ENCODE measurements at places on chromosomes 1 and 21. TPM values are rescaled to one million over a fixed set of nuclear protein-coding genes. Genes with fewer than 3 reads are reported as not detected.

CYP4B1 gene
- total RNA-seq, result not detected

PCP4L1 gene
- total RNA-seq, result 0.18 TPM

MAP1LC3C gene
- not detected for total RNA-seq

CACNA1E gene
- total RNA-seq, result not detected

GRCh38 chr1:98336472-98337083 lies 324.9 kb upstream of the SNX7 start:
- H3K36me3 ChIP-seq, result no peaks in the 10 kb centered on the region
- no peak overlapping the region for H3K4me3 ChIP-seq
- H3K27ac ChIP-seq, result no peak overlapping the region
- H3K27me3 ChIP-seq, result peaks cover 2% of the 10 kb centered on the region
- no peak for DNase-seq

DNA sequence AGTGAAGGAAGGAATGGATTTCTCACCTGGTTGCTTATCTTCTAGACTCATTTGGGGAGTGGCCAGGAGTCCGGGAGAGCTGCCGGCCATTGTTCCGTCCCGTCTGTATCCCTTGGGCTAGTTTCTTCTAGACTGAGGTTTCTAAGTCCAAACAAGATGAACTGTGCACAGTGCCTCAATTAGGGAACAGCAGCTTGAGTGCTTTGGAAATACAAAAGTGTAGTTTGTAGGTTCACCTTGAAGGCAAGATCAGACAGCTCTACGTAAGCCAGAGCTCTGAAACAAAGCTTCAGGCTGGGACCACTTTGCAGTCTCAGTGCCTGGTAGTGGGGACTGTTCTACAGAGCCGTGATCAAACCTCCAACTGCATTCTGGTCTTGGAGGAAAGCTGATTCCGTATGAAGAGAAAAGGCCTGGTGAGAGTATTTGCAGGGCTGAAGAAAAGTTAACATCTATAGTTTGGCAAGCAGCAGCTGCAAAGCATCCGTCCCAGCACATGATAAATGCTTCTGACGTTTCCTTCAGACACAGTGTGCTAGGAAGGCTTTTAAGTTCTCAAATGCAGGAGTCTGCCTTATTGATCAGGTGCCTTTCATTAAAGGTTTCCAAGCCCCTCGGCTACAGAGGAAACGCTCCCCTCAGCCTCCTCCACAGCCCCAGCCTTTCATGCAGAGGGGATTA lies 432.8 kb downstream of the KIF26B start:
- no peak overlapping the region for H3K27ac ChIP-seq
- no peak overlapping the region for H3K4me3 ChIP-seq
- H3K36me3 ChIP-seq, result no peaks in the 10 kb centered on the region
- no peaks in the 10 kb centered on the region for H3K27me3 ChIP-seq

DNA sequence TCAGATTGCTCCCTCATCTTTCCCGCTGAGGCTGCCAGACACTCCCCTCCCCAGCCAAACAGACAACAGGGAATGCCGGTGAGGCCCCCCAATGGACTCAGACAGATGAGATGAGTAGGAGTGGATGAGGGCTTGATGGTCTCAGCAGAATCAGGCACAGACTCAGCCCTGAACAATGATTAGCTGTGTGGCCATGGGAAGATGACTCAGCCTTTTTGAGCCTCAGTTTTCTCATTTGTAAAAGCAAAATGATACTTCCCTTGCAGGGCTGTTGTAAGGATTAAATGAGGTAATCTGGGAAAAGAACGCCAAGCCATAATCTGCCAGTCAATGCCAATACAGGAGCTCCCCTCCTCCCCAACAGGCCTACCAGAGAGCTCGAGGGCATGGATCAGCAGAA lies 12.4 kb downstream of the C1orf198 start:
- H3K4me1 ChIP-seq, result no peaks in the 10 kb centered on the region
- DNase-seq, result no peak
- H3K4me3 ChIP-seq, result no peak overlapping the region
- H3K27ac ChIP-seq, result no peak overlapping the region
- peaks cover 15% of the 10 kb centered on the region for H3K36me3 ChIP-seq
- no peaks in the 10 kb centered on the region for H3K27me3 ChIP-seq

DNA sequence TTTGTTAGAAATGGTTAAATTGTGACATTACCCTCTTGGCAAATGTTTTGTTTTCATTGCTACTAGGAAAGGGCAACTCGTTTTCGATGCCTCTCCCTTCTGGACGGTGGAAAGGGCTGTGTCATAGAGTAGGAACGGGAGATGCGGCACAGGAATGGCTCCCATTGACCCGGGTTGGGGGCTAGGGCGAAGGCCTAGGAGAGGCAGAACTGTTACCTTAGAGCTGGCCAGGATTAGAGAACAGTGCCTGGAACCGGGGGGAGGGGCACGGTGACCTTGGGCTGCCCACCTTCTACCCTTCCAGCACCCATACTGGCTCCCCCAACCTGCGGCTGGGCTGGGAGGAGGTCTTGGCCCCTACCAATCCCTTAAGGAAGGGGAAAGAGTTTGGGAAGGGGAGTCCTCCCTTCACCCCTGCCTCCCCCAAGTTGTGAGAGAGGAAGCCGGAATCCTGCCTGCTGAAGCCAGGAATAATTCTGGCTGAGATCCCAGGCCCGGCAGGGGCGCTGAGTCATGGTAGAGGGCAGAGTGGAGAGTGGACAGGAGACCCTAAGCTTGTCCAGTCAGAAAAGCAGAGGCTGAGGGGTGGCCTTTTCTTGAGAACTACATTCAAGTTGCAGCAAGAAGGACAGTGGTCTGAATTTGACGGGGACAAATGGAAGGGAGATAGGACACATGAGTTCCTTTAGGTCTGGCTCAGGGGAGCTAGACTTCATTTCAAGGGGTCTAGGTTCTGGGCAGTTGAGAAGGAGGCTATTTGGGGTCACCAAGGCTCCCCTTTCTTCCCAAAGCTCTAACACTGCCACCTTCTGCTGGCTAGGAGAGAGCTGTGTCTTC lies 8.2 kb downstream of the LMNA start:
- H3K4me1 ChIP-seq, result peaks cover 60% of the 10 kb centered on the region

GRCh38 chr1:111971396-111971795 lies 18.1 kb downstream of the KCND3 start:
- DNase-seq, result no peak
- no peak overlapping the region for H3K4me3 ChIP-seq
- no peaks in the 10 kb centered on the region for H3K36me3 ChIP-seq
- H3K4me1 ChIP-seq, result no peaks in the 10 kb centered on the region

- no peak overlapping the region for H3K4me3 ChIP-seq
- H3K27me3 ChIP-seq, result no peaks in the 10 kb centered on the region
- H3K4me1 ChIP-seq, result peaks cover 8% of the 10 kb centered on the region
- no peaks in the 10 kb centered on the region for H3K36me3 ChIP-seq
These were observed 17.9 kb upstream of the ZNF281 start for GRCh38 chr1:200427744-200428143.

- H3K27ac ChIP-seq, result no peak overlapping the region
- H3K4me1 ChIP-seq, result no peaks in the 10 kb centered on the region
- no peak for DNase-seq
- H3K27me3 ChIP-seq, result no peaks in the 10 kb centered on the region
These were observed 113.8 kb downstream of the RHOU start for GRCh38 chr1:228849011-228849541.

DNA sequence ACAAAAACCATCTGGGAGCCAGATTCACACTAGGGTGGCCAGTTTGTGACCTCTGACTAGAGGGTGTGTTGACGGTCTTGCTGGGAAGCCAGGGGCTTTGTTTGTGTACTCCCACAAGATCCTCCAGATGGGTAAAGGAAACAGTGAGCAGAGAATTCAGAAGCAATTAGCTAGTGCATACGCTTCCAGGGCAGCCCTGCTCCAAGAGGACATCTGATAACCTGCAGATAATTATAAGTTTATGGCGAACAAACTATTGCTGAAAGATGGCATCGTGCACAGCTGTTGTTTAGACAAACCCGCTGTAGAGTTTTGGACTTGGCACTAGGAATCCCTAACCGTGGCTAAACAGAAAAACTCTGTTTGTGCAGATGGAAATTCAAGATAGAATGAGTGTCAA lies 326.4 kb downstream of the TGFB2 start:
- H3K27me3 ChIP-seq, result no peaks in the 10 kb centered on the region
- H3K4me1 ChIP-seq, result no peaks in the 10 kb centered on the region
- H3K27ac ChIP-seq, result no peak overlapping the region
- no peak for DNase-seq

DNA sequence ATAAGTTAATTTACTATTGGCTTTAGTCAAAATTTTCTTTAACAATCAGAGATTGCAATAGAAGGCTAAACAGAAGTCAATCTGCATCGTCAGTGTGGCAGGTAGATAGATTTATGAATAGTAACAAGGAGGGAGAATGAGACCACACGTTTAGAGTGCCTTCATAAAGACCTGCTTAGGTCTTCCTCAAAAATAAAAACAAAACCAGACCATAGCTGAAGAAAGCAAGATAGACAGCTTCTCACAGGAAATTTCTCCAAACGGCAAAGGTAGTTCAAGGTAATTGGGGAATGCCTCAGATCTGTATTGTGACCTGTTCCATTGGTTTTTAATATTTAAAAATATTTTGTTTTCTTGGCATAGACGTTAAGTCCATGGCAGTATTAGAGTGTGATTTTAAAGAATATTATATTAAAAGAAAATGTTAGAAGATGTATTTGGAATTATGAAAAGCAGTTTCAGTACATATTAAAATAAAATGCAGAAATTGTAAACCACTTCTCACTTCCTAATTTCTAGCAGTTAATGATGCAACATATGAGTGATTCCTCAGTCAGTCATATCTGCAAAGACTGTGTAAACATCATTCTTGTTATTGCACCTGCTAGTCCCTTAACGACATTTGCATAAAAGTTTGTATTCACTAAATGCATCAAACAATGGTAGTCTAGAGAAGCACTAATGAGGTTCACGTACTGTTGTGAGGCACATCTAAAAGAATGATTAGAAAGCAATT lies 278.0 kb downstream of the HLX start:
- no peak for DNase-seq
- H3K4me1 ChIP-seq, result no peaks in the 10 kb centered on the region
- H3K36me3 ChIP-seq, result no peaks in the 10 kb centered on the region
- no peak overlapping the region for H3K27ac ChIP-seq
- H3K27me3 ChIP-seq, result no peaks in the 10 kb centered on the region

GRCh38 chr1:16383888-16384287 lies 16.8 kb downstream of the SZRD1 start:
- no peak overlapping the region for H3K4me3 ChIP-seq
- H3K27me3 ChIP-seq, result no peaks in the 10 kb centered on the region
- H3K36me3 ChIP-seq, result peaks cover 21% of the 10 kb centered on the region
- DNase-seq, result no peak
- H3K4me1 ChIP-seq, result peaks cover 59% of the 10 kb centered on the region

GRCh38 chr21:40714536-40714935 lies 132.4 kb downstream of the DSCAM start:
- H3K27ac ChIP-seq, result no peak overlapping the region
- no peak overlapping the region for H3K4me3 ChIP-seq
- DNase-seq, result no peak
- no peaks in the 10 kb centered on the region for H3K4me1 ChIP-seq

- no peak overlapping the region for H3K4me3 ChIP-seq
- peak; percentile 36 for DNase-seq
- H3K27ac ChIP-seq, result no peak overlapping the region
- H3K4me1 ChIP-seq, result peaks cover 3% of the 10 kb centered on the region
- H3K36me3 ChIP-seq, result no peaks in the 10 kb centered on the region
These were observed 19.2 kb downstream of the SLC19A2 start for GRCh38 chr1:169466259-169467230.

DNA sequence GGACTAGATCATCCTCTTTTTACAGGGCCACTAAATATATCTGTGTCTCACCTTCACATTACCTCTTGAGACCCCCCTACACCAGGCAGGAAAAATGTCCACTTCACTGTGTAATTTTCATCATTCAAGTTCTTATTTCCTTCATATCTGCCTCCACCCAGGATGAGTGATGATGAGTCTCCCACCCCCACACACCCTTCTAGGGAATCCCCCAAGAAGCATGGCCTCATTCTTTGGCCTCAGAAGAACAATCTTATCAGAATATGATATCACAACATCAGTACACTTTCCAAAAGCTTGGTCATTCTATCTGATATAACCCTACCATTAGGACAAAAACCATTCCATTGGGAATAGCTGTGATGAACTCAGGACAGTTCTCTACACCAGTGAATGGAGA lies 170.3 kb upstream of the DUSP10 start:
- H3K27ac ChIP-seq, result peak overlapping the region; percentile 61
- H3K4me1 ChIP-seq, result peaks cover 18% of the 10 kb centered on the region
- peaks cover 4% of the 10 kb centered on the region for H3K27me3 ChIP-seq
- H3K36me3 ChIP-seq, result no peaks in the 10 kb centered on the region
- peak; percentile 67 for DNase-seq

- no peak for DNase-seq
- peaks cover 2% of the 10 kb centered on the region for H3K27me3 ChIP-seq
- no peak overlapping the region for H3K27ac ChIP-seq
- no peak overlapping the region for H3K4me3 ChIP-seq
These were observed 159.6 kb downstream of the NFIA start for GRCh38 chr1:61241973-61242381.

GRCh38 chr21:38596264-38597042 lies 98.2 kb upstream of the ERG start:
- H3K27me3 ChIP-seq, result peaks cover 3% of the 10 kb centered on the region
- H3K36me3 ChIP-seq, result no peaks in the 10 kb centered on the region
- no peak overlapping the region for H3K4me3 ChIP-seq
- H3K4me1 ChIP-seq, result peaks cover 3% of the 10 kb centered on the region
- DNase-seq, result no peak
- H3K27ac ChIP-seq, result no peak overlapping the region

DNA sequence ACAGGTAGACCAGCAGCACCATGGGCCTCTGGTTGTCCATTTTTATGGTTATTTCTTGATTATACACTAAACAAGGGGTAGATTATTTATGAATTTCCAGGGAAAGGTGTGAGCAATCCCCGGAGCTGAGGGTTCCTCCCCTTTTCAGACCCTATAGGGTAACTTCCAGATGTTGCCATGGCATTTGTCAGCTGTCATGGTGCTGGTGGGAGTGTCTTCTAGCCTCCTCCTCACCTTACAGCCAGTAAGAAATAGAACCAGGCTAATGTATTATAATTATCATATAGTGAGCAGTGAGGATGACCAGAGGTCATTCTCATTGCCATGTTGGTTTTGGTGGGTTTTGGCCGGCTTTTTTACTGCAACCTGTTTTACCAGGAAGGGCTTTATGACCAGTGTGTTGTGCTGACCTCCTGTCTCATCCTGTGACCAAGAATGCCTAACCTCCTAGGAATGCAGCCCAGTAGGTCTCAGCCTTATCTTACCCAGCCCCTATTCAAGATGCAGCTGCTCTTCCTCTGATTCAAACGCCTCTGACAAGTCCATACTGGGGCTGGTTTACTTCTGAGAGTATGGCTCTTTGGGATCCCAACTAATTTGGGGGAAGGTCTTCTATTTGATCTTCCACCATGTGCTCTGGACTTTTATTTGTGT lies 13.5 kb upstream of the TINAGL1 start:
- no peak overlapping the region for H3K27ac ChIP-seq
- no peaks in the 10 kb centered on the region for H3K36me3 ChIP-seq
- H3K4me3 ChIP-seq, result no peak overlapping the region
- no peaks in the 10 kb centered on the region for H3K4me1 ChIP-seq
- H3K27me3 ChIP-seq, result peaks cover 10% of the 10 kb centered on the region
